Tibial artery (tissue), 4 donors: ENCODE measurements at places on chromosomes 11 and 22.

DNA sequence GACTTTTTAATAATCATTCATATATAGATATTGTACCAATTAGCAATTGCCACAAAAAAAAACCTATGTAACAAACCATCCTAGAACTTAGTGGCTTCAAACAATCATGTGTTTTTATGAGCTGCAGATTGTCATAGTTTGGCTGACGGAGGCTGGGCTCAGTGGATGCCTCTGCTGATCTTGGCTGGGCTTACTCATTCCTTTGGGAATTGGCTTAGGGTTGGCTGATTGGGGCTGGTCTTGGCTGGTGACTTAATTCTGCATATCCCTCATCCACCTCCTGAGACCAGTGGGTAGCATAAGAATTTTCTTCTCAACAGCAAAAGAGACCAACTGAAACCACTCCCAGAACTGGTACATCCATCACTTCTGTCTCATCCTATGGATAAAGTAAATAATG lies 57.9 kb upstream of the PHF21B start:
- no peak for DNase-seq

DNA sequence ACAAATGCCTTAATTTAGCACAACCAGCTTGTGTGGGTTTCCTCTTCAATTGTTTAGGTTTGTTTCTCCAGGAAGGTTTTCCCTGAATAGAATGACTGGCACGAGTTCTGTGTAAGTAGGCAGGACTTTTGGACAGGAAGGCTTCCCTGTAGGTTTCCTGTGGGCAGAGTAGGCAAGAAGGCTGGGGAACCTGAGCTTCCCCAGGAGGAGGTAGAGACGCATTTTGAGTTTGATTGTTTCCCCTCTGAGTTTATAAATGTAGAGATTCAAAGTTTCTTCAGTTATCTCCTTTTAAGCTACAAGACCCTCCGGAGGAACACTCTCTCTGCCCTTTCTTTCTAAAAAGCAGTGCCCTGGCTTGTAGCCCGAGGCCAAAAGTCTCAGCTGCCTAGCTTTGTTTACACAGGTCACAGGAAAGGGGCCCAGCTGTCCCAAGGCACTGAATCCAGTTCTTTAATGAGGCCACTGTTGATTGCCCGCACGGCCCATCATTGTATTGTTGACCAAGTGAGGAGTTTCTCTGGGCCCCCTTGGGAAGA lies 66.6 kb upstream of the RDX start:
- DNase-seq, result no peak

DNA sequence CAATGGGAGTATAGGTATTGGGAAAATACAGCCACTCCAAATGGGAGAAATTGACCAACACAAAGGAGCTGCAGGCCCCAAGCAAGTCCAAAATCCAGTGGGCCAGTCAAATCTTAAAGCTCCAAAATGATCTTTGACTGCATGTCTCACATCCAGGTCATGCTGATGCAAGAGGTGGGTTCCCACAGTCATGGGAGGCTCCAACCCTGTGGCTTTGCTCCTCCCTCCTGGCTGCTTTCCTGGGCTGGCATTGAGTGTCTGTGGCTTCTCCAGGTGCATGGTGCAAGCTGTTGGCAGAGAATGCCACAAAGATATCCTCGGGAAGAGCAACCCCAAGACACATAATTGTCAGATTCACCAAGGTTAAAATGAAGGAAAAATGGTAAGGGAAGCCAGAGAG lies 80.8 kb downstream of the IGLL5 start:
- no peak for DNase-seq

DNA sequence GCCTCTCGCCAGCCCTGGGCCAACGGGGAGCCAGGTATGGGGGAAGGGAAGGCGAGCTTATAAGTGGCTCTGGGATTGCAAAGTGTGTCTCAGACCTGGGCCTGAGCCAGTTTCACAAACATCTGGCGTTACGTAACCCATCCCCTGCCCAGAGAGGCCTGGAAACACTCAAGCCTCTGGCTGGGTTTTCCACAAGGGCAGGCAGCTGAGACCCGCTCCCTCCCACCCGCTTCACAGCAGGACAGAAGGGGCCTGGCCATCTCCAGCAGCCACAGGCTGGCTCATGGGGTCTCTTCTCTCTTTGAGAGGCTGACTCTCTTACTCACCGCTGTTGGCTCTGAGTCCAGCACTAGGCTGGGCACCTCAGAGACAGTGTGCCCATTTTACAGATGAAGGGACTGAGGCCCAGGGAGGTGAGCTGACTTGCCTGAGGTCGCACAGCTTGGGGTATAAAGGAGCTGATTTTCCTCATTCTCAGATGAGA lies 44.5 kb downstream of the TRIOBP start:
- DNase-seq, result peak; percentile 91

GRCh38 chr22:45072322-45072903 lies 62.6 kb upstream of the PHF21B start:
- no peak for DNase-seq

- no peak for DNase-seq
These were observed 6.6 kb downstream of the PAX6 start for GRCh38 chr11:31804312-31805036.

GRCh38 chr22:46652847-46653331 lies 32.7 kb downstream of the GRAMD4 start:
- DNase-seq, result no peak

- DNase-seq, result no peak
These were observed 49.5 kb downstream of the MCHR1 start for GRCh38 chr22:40728731-40729189.

DNA sequence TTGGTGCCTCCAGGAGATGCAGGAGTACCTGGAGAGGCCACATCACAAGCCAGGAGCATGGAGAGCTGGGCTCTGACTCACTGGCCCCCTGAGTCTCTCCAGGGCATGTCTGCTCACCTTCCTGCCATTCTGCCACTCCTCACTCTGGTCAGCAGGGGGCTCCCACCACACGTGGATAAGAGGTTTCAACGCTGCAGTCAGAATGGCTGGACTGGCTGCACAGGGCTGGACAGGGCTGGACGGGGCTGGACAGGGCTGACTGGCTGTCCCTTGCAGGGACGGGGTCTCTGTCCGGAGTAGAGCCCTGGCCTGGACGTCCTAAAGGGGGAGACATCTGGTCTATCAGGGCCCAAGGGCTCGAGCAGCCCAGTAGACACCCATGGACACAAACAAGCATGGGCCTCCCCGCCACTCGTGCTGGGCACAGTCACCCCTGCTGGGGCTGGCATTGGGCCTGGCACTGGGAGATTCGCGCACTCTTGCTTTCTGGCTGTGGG lies 34.6 kb downstream of the CYTH4 start:
- peak; percentile 75 for DNase-seq

DNA sequence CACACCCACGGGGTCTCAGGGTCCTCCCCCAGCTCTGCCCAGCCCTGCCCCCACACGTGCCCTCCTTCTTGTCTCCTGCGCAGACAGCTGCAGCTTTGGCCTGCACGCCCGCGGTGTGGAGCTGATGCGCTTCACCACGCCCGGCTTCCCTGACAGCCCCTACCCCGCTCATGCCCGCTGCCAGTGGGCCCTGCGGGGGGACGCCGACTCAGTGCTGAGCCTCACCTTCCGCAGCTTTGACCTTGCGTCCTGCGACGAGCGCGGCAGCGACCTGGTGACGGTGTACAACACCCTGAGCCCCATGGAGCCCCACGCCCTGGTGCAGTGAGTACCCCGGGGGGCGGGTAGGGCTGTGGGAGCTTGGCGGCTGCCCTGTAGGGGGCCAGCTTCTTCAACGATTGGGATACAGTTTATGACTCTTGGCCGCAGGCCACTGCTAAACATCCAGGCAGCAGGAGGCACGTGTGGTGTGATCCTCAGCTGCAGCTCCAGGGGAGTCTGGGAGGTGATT lies 30.8 kb downstream of the ST14 start:
- no peak for DNase-seq

DNA sequence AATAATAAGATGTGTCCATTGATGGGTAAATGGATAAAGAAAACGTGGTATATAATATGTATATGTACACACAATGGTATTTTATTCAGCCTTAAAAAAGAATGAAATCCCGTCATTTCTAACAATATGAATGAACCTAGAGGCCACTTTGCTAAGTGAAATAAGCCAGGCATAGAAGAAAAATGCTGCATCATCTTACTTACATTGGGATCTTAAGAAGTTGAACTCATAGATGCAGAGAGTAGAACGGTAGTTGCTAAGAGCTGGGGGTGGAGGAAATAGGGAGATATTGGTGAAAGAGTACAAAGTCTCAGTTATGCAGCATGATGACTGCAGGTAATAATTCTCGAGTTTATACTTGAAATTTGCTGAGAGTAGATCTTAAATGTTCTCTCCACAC lies 14.3 kb upstream of the SLC36A4 start:
- DNase-seq, result no peak

- DNase-seq, result no peak
These were observed 11.9 kb downstream of the B3GNT6 start for GRCh38 chr11:77046060-77046501.

DNA sequence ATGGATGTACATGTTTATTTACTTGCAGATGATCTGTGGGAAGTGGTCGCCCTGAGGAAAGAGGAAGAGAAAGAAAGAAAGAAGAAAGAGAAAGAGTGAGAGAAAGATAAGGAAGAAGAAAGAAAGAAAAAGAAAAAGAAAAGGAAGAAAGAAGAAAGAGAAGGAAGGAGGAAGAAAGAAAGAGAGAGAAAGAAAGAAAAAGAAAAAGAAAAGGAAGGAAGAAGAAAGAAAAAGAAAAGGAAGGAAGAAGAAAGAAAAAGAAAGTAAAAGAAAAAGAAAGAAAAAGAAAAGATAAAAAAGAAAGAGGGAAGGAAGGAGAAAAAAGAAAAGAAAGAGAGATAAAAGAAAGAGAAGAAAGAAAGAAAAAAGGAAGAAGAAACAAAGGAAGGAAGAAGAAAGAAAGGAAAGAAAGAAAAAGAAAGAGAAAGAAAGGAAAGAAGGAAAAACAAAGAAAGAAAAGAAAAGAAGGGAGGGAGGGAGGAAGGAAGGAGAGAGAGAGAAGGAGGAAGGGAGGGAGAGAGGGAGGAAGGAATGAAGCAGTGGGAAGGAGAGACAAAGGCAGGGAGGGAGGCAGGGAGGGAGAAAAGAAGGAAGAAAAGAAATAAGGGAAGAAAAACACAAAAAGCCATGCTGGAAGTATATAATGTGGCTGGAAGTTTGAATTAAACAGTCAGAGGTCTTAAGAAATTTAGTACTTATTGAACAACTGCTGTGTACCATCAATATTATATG lies 976.6 kb downstream of the FAM181B start:
- DNase-seq, result no peak

DNA sequence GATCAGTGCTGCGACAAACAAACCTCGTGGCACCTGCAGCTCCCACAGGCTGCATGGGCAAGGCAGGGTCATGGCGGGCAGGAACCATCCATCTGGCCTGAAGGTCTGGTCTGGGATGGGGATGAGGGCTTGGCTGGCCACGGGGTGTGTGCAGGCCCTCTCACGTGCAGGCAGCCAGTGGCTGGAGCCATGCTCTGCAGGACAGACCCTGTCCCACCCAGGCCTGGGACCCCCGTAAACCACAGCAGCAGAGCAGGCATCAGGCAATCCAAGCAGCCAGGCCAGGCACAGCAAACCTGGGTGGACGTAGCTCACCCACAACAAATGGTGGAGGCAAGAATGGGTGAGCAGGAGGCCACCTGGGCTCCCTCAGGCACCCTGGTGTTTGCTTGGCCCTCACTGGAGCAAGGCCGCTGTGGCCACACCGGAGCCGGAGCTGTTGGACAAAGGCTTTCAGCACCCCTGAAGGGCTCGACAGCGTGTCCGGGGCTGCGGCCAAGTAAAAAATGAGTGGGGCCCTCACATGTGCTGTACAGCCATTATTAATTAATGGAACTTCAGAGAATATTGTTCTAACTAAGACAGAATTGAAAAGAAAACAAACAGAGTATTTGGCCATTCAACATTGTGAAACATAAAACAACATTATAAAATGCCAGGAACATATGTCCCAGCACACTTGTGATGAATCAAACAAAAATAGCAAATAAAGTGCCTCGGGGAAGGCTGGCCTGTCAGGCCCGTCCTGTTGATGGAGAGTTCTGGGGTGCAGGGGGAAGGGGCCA lies 24.0 kb upstream of the GNB1L start:
- DNase-seq, result peak; percentile 44

GRCh38 chr11:27358296-27358695 lies 4.7 kb downstream of the CCDC34 start:
- no peak for DNase-seq

GRCh38 chr22:36856121-36856791 lies 4.5 kb upstream of the NCF4 start:
- DNase-seq, result peak; percentile 77

GRCh38 chr11:64025205-64025604 lies 10.5 kb upstream of the FLRT1 start:
- DNase-seq, result no peak

DNA sequence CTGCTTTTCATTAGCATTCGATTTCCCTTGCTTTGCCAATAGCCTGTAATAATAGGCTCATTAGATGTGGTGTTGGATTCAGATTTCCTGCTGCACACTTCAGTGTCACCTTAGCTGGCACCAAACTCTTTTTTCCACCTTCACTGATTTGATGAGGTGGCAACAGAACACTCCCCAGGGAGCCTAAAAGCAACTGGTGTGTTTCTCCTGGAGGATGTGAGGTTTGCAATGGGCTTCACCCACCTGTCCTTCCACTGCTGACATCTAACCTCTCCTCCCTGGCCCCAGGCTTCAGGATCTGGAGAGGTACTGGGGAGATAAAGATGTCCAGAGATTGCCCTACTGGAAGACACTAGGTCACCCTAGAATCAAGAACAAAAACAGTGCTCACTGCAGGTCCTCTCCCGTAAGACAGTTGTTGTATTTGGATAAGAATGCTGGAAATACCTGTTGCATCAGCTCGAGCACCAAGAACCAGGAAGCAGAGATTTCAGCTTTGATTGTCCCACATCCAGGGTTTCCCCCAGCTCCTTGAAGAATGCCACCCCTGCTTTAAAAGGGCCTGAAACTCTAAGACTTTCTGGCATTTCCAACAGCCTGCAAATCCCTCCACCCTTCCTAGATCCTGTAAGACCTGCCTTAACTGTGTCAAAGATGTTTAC lies 96.9 kb downstream of the SLC1A2 start:
- DNase-seq, result no peak

DNA sequence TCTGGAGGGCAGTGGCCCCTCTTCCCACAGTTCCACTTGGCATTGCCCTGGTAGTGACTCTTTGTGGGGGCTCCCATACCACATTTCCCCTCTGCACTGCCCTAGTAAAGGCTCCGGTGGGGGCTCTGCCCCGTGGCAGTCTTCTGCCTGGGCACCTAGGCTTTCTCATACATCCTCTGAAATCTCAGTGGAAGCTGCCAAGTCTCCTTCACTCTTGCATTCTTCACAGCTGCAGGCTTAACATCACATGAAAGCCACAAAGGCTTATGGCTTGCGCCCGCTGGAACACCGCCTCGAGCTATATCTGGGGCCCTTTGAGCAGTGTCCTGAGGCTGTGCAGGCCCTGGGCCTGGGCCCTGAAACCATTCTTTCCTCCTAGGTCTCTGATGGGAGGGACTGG lies 25.3 kb downstream of the PLEKHB1 start:
- no peak for DNase-seq
